ENCODE measurements at places on chromosomes 12 and 14.

DNA sequence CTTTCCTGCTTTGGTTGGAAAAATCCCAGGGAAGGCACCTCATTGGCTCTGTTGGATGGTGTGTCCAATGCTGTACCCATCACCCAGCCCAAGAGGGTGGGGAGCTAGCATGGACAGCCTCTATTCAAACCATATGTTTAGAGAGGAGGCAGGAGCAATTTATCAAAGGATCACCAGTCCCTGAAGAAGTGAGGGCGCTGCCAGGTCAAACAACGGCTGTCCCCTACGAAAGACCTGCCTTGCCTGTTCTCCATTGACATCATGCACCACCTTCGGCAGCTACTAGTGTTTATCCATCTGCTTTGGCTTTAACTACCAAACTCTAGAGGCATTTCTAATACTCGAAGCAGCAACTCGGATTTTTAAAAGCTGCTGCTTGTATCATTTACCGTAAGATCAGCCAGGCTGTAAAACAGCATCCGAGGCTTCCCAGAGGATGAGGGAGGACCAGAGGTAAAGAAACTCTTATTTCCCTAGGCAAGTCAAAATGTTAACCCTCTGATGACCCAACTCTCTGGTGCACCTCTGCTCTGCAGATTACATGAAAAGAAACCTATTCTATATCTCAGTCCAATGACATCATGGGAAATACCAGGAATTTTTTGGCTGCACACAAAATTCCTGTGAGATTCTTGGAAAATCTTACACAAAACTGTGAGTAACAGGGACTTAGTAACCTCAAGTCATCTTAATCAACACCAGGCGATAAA lies 720.9 kb upstream of the TBX3 start:
- no peak for DNase-seq

GRCh38 chr14:59897757-59898383 lies 22.1 kb upstream of the LRRC9 start:
- peak; percentile 58 for DNase-seq

- DNase-seq = peak; percentile 1
These were observed 54.2 kb downstream of the C12orf42 start for GRCh38 chr12:103441437-103442181.

DNA sequence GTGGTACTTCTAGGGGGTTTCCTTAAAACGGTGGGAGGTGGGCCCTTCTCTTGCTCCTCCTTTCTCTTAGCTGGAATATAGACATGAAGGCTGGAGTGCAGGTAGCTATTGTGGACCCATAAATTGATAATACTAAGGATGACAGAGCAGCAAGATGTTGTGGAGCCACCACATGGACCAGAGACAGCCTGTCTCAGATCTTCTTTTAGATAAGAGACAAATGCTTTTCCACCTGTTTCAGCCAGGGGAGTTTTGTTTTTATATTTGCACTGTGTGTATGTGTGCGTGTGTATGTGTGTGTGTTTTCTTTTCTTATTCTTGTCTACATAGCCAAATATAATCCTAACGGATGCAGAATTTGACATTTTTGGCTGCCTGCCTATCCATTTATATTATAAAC lies 62.9 kb upstream of the HIF1A start:
- no peak for DNase-seq

- peak; percentile 88 for DNase-seq
These were observed 9.7 kb upstream of the RIN3 start for GRCh38 chr14:92503756-92504491.

DNA sequence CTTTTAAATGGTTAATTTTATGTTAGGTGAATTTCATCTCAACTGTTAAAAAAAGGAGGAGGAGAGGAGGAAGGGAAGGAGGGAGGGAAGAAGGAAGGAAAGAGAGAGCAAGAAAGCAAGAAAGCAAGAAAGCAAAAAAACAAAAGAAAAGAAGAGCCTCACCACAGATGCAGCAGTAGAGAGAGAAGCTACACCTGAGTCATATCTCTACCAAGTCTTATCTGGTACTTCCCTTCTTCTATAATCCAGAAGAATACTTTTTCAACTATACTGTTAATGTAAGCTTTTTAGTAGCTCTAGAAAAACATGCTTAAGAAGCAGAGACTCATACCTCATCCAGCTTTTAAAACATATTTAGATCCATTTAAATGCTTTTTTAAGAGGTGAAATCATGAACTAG lies 5.6 kb upstream of the IL26 start:
- DNase-seq = no peak

DNA sequence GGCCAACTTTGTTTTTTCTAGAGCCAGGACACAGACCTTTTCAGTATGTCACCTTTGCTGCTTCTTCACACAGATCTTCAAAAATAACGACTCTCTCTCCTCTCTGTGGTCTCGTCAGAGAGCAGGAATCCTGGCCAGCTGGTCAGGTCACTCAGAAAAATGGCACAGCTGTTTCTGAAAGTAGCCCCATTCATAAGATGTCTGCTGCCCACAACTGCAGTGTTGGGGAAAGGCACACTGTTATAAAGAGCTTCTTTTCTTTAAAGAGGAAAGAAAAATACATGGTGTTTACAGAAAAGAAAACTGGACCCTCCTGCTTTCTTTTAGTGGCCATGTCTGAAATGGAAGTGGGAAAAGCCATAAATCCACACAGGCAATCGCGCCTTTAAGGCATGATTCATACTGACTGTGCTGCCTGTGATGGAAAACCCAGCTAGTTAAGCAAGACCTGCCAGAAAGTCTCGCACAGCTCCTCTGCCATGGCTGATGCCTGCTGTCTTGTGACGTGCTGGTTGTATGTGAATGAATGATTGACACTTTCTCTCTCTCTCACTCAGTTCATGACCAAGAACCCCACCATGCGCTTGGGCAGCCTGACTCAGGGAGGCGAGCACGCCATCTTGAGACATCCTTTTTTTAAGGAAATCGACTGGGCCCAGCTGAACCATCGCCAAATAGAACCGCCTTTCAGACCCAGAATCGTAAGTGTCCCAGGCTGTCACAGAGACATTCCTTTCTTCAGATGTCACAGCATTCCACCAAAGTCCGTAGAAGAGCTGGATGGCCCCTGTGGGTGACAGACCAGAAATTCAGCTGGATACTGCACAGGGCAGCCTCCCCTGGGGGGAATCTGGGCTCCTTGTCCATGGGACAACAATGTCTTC lies 147.9 kb upstream of the HIF1A start:
- peak; percentile 93 for DNase-seq

GRCh38 chr14:72758420-72758819 lies 135.5 kb downstream of the DPF3 start:
- DNase-seq = no peak

- no peak for DNase-seq
These were observed 111.4 kb upstream of the SYT10 start for GRCh38 chr12:33551006-33551405.

GRCh38 chr12:95630496-95630895 lies 79.2 kb upstream of the USP44 start:
- no peak for DNase-seq

DNA sequence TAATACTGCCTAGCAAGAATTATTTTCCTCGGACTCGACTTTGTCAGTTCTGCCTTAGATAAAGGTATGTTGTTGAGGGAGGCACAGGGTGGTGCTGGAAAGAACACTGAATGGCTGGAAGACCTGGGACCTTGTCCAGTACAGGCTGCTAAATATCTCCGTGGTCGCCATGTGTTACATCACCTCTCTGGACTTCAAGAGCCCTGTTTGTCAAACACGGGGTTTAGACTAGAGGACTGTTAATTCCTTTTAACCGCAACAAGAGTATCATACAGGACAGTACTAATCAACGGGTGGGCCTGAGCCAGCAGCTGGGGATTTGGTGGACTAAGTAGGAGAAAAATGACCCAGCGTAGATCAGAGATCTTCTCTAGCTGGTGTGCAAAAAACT lies 476.3 kb downstream of the LRIG3 start:
- no peak for DNase-seq

- peak; percentile 54 for DNase-seq
These were observed 9.3 kb upstream of the HDAC7 start for GRCh38 chr12:47828976-47829482.

DNA sequence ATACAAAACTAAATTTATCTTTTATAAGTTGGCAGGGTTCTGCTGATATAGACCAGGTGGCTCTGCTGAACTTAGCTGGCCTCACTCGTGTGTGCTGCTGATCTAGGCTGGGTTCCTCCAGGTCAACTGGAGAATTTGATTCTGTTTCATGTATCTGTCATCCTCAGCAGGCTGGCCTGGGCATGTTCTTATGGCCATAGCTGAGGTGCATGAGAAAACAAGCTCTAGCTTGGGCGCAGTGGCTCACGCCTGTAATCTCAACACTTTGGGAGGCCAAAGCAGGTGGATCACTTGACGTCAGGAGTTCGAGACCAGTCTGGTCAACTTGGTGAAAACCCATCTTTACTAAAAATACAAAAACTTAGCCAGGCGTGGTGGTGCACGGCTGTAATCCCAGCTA lies 24.3 kb upstream of the BCL2L14 start:
- no peak for DNase-seq

DNA sequence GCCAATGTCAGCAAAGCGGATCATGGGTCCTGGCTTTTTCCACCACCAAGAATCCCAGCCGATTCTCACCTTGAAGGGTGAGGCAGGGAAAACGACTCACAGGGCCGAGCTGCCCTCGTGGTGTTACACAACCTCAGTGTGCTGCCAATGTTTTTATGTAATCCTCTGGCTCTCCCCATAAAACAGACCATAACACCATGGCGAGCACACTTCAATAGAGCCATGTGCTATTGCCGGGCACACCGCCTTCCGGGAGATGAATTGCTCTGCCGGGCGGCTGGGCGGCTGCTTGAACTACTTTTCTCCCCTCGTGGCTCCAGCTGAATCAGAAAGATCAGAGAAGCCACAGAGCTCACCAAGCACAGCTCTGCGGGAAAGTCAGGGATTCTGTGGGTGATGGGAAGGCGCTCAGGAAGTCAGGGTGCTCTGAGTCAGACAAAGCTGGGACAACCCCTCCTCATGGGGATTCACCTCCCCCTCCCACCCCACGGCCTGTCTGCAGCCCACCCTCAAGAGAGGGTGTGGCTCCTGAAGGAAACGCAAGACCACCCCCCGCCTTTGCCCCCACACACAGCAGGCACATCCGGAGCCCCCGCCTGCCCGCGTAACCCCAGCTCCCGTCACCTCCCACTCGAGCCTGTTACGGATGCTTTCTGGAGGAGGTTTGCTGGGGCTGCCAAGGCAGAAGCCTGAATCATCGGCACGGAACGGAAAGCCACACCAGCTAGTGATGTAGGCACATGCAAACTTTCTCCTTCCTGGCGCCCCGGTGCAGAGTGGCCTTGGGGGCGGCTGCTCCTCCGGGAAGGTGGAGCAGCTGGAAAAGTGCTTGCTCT lies 1.8 kb downstream of the GALNT9 start:
- DNase-seq = peak; percentile 91

DNA sequence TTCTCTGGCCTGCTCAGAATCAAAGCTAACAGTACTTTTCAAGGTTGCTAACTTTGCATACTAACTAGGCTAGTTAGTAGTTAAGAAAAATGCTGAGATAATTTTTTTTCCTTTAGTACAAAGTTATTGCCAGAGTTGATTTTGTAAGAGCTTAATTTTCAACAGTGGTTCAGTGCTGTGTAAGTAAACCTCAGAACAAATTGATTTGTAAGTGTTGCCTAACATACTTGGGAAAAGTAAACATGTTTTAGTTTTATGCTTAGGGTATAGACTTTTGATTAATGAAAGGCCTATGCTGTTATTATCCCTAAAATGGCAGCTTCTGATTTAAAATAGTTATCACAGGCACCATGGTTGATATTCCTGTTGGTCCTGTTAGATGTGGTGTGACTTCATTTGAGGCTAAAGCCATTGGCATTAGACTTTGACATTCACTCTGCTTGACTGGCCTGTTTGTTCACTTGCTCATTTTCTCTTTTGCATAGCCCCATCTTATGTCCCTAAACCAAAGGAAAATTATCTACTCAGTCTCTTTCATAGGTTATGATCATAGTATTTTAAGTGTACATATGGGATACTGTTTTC lies 5.2 kb downstream of the CMAS start:
- no peak for DNase-seq

GRCh38 chr12:33710548-33710947 lies 270.9 kb upstream of the SYT10 start:
- no peak for DNase-seq

DNA sequence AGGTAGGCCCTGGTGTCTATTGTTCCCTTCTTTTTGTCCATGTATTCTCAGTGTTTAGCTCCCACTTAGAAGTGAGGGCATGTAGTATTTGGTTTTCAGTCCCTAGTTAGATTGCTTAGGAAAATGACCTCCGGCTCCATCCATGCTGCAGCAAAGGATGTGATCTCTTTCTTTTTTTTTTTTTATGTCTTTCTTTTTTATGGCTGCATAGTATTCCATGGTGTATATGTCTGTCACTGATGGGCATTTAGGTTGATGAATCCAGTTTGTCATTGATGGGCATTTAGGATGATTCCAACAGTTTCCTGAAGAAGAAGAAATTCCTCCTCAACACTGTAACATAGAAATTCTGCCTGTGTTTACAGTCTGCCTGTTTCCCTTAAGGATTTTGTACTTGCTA lies 231.1 kb downstream of the CCDC91 start:
- no peak for DNase-seq

DNA sequence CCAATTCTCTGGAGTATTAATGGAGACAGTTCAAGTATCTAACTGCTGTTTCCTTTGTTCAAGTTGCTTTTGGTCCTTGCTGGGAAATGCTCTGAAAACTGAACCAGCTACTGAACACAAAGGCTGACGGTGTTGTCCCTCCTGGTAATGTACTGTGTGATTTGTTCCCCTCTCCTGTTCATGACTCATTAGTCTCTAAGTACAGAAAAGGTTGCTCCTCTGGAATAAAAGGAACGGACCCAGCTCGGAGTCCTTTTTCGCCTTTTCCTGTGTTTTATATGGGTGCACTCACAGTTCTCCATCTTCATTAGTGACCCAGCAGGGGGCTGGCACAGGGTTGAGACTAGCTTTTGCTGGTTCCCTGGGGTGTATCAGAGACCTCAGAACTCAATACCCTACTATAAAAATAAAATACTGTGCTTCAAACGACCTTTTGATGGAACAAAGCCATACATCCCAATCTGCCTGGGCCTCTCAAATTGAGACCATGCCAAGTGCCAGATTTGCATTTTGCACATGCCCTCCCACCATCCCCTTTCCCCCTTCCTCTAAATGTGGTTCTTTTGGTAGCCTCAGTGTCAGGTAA lies 269.7 kb downstream of the RAD51B start:
- DNase-seq = no peak

DNA sequence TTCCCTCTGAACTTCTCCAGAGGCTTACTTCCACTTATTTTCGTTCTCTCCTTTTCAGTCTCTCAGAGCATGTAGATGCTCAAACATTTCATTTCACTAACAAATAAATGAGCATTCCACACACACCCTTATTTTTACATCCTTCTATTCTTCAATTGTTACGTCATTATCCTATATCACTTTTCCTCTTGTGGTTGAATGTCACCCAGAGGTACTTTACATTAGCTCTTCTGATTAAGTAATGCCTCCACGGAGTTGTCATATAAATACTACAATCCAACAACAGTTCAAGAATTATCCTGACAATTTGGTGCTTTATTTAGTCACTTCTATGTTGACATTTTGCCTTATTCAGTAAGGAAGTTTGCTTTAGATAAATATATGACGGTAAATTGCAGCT lies 18.4 kb downstream of the FAR2 start:
- peak; percentile 22 for DNase-seq

DNA sequence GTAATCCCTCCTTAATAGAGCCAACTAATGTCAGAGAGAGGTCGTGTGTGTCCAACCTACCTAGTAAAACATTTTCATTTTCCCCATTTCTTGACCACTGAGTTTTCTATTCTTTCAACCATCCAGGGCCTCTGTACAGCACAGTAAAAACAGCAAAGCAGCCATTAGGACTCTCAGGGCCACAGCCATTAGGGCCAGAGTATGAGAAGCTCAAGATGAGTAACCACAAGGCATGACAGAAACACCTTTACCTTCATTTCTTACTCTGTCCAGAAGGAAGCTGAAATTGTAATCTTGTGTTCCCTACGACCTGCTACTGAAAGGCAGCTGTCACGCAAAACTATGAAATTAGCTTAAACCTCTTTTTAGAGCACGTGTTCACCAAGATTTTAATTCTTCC lies 2.3 kb downstream of the SPPL3 start:
- no peak for DNase-seq
